NCI-H345 (cell line): ENCODE measurements at places on chromosomes 12 and 14.
A peak's percentile ranks its signal among the peaks of the same experiment; 100 is the strongest.

DNA sequence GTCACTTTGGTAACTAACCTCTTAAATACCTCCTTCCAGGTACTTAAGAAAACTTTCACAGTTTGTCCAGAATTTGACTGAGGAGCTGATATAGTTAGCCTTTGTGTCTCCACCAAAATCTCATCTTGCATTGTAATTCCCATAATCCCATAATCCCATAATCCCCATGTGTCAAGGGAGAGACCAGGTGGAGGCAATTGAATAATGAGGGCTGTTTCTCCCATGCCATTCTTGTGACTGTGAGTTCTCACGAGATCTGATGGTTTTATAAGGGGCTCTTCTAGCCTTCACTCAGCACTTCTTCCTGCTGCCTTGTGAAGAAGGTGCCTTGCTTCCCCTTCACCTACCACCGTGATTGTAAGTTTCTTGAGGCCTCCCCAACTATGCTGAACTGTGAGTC, 7.8 kb upstream of the NOVA1 start:
- no peak for DNase-seq

GRCh38 chr14:33386140-33386539, 447.5 kb downstream of the NPAS3 start:
- DNase-seq: no peak

DNA sequence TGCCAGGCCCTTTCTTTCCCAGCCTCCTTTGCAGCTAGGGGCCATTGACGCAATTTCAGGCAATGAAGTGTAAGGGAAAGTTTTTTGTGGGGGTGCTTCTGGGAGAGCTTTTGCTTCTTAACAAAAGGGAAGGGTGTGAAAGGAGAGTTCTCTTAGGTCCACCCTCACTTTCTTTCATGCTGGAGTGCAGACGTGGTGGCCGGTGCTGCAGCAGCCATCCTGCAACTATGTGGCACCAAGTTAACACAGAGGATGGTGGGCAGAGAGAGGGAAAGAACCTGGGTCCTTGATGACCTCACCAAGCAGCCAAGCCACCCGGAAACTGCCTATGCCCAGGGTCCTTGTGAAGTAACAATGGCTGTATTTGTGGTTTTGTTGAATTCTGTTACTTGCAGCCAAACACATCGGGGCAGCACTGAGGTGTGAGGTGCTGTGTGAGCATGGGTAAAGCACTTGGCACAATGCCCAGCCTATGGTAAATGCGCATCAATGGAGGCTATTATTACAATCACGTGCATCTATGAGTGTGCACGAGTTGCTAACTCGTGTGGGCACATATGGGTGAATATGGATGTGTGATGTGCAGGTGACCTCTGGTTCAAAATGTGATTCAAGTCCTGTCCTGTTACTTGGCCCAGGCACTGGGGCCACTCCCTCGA, 122.6 kb downstream of the CALM1 start:
- DNase-seq: peak; percentile 31

DNA sequence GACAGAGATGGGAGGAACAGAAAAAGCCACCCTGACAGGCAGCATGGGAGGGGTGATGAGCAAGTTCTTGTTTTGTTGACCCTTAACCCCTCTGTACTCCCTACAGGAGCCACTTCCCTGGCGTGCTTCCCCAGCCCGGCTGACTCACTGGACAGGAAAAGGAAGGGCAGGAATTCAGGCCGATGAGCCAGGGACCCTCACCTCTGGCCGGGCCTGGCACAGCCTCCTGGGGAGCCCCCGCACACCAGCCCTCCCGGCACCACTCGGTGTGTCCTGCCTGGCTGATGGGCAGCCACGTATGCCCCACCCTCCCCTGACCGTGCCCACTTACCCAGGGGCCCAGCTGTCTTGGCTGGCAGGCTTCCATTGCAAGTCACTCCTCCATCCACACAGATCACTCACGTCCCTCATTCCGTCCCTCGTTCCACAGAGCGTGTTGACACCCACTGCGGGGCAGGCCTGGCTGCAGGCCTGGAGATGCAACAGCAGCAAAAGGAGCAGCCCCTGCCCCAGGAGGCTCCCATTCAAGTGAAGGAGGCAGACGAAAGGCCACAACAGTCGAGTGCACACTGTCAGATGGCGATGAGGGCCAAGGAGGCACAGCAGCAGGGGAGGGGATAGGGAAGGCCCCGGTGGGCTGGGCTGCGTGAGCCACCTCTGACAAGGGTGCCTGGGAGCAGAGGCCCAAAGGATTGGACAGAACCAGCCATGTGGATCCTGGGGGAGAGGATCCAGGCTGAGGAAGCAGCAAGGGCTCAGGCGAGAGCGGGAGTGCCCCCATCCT, 19.7 kb upstream of the CD9 start:
- no peak for DNase-seq

DNA sequence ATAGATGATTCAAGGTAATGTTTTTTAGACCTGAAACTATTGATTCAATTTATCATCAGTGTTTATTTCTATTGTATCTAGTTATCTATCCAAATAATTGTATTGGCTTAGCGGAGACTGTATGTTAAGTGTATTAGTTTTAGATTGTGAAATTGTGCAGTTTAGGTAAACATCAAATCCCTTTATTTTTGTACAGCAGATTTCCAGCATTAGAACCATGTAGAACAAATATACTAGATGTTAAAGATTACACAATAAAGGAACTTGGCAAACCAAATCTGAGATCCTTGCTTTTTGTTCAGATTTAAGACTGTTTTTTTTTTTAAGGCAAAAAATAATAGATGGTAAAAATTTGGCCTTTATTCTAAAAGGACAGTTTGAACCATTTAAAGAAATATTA, 39.3 kb downstream of the PPM1A start:
- no peak for DNase-seq

DNA sequence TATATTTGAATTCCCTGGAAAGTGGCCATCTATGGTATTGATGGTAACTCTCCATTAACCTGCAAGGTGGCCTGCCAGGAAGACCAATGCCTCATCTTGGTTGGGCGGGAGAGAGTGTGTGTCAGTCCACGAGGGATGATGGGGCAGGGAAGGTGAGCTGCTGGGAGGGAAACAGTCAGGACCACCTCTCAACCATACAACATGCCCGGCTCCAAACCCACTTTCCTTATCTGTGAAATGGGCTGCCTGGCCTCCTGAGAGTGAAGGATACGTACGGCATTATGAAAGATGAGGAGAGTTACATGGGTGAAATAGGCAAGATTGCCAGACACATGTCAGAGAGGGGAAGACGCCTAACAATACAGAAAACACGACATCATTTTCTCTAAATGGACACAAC, 70.9 kb downstream of the RBM19 start:
- no peak for DNase-seq

DNA sequence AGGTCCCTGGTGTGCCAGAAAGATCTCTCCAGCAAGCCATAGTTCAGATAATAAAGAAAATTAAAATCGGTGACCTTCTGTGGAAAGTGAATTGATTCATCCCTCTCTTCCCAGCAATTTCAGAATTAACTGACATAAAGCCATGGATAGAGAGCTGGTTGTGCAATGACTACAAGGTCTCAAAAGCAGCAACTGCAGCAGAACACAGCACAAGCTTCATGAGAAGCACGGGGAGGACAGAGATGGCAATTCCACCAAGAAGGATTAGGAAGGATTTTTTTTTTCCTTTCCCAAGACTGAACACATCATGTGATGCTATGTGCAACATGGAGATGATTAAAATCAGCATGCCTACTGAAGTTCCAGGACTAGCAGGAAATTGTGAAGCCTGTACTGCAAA, 154.9 kb upstream of the PLEKHG7 start:
- no peak for DNase-seq

DNA sequence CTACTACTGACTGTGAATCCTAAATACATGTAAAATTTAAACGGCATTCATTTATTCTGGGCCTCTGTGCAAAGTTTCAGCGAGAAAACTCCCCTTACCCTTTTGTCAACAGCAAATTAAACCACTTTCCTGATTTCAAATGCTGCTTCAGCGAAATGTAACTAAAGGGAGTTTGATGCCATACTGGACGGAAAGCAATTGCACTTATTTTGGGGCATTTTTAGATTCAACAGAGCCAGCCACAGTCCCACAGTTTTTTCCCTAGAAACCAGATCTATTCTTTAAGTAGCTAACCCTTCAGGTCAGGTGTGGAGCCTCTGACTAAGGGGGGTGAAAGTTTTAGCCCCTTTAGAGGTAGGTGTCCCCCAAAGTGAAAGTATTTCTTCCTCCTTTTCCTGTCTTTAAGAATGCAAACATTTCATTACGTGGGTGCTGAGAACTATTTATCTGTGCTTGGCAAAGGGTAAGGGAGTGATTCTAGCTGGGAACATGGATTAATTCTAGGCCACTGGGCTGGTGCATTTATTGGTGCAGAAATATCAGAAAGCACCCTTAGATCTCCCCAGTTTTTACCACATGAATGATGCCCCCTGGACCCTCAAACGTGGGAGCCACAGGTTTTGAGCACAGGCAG, 72.7 kb downstream of the SPTB start:
- DNase-seq: no peak

DNA sequence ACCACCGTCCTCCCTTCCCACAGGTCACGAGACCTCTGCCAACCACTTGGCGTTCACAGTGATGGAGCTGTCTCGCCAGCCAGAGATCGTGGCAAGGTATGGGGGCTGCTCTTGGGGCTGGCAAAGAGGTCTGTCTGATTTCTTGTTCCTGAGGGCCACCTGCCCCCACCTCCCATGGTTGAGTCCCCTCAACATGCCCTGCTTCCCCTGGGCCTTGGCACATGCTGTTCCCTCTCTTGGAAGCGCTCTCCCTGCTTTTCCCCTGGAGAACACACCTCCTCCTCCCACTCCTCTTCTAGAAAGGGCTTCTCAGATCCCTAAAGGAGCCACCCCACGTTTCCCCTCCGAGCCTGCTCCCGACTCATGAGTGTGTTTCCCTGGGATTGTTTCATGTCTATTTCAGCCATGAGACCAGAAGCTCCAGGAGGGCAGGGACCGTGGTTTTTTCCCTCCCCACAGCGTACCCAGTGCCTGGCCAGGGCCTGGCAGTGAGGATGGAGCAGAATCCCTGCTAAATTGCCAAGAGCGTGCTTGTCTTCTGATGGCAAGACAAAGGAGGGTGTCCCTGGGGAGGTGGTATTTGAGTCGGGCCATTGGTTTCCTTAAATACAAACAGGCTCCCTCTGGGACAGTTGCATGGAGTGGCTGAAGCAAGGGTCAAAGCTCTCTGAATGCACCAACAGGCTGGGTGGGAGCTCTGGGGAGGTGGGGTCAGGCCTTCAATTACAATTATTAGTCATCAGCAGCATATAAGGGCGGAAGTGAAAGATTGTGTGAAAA, 34.1 kb downstream of the CYP46A1 start:
- DNase-seq: peak; percentile 29

DNA sequence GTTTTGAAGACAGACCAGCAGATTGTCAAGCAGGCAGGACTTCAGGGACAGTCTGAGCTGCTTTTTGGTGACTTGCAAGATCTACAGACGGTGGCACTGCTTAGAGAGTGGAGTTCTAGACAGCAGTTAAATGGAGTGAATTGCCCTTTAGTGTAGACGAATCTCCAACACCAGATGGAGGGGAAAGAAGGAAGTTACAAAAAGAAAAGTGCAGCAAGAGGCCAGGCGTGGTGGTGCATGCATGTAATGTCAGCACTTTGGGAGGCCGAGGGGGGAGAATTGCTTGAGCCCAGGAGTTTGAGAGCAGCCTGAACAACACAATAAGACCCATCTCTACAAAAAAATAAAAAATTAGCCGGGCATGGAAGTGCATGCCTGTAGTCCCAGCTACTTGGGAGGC, 8.4 kb upstream of the HHIPL1 start:
- no peak for DNase-seq
